Liver (tissue), 10 donors: ENCODE measurements at places on chromosomes 7 and 10. TPM values are rescaled to one million over a fixed set of nuclear protein-coding genes. Genes with fewer than 3 reads are reported as not detected.

CCL24 gene
- total RNA-seq: 2.1 TPM

CALHM1 gene
- total RNA-seq: not detected

UCN3 gene
- not detected for total RNA-seq

DNA sequence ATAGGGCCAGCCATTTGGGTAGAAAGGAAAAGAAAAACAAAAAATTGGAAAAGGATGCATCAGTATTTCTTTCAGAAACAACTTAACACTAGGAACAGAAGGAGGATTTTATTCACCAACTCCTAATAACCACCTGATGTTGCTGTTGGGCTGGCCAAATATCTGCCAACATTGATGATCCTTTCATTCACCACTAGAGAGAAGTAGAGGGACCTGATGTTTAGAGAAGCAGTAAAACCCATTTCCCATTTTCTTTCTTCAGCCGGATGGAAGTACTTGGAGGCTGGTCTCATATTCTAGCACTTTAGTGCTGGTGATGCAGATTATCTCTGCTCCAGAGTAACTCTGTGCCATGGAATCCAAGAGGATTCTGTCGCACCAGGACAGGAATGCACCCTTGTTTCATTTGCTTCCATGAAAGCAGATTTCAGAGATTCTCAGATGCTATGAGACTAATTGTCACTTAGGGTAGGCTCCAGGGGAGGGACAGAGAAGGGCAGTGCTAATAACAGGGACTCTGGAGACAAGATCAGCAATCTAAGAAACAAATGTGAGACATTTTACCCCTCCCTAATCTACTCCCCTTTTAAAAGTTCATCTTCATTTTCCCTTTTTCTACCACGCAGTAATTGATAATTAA is 3.1 kb downstream of the KLLN start:
- no peak for DNase-seq

- DNase-seq: peak; percentile 17
These were observed 15.8 kb upstream of the SLF2 start for GRCh38 chr10:100896876-100897461.

DNA sequence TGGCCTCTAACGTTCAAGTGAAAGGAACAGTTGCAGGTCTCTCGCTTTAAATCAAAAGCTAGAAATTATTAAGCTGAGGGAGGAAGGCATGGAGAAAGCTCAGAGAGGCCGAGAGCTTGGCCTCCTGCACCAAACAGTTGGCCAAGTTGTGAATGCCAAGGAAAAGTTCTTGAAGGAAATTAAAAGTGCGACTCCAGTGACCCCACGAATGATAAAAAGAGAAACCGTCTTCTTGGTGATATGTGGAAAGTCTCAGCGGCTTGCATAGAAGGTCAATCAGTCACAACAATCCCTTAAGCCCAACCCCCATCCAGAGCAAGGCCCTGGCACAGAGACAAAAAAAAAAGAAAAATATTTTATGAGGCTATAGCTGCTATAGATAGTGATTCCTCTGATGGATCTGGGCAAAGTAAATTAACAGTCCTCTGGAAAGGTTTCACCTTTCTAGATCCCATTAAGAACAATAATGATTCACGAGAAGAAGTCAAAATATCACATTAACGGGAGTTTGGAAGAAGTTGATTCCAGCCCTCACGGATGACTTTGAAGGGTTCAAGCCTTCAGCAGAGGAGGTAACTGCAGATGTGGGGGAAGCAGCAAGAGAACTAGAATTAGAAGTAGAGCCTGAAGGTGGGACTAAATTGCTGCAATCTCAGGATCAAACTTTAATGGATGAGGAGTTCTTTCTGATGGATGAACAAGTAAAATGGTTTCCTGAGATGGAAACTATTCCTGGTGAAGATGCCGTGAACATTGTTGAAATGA is 42.5 kb upstream of the INPP5A start:
- DNase-seq: no peak

DNA sequence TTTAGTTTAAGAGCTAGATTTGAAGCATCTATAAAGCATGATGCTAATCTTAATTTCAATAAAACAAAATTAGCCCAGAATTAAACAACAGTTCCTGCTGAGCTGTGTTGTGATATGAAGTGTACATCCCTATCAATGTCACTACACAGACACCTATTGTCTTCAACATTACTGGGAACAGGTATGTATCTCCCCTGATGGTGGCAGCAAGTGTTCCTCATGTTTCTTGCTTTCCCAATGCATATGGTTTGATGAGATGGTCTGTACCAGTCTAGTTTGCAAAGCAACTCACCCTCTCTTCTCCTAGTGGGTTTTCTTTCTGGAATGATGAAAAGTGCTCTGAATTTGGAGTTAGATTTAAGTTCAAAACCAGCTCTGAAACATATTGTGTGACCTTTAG is 38.1 kb downstream of the TSPAN12 start:
- no peak for DNase-seq
